PC-9 (cell line): ENCODE measurements at places on chromosomes 7 and 10. TPM values are rescaled to one million over a fixed set of nuclear protein-coding genes. Genes with fewer than 3 reads are reported as not detected.

HMX2 gene
- not detected in 2 replicates for total RNA-seq

PPP1R3A gene
- total RNA-seq = not detected in 2 replicates

HTR5A gene
- total RNA-seq = not detected in 2 replicates

ELN gene
- total RNA-seq = 0.11 TPM in 1 of 2 replicates, not detected in the other

FGFR2 gene
- total RNA-seq = not detected in 2 replicates

TEX47 gene
- total RNA-seq = not detected in 2 replicates

TMEM236 gene
- 0.20 and 0.24 TPM in 2 replicates for total RNA-seq

STAG3 gene
- total RNA-seq = 0.83 and 1.4 TPM in 2 replicates

ZNF33B gene
- total RNA-seq = 26.5 and 28.4 TPM in 2 replicates

ZNF487 gene
- 11.8 and 14.5 TPM in 2 replicates for total RNA-seq

SKIDA1 gene
- total RNA-seq = 0.65 and 1.1 TPM in 2 replicates

CCDC146 gene
- 11.6 and 15.9 TPM in 2 replicates for total RNA-seq

CPN1 gene
- total RNA-seq = not detected in 2 replicates

SLC18A3 gene
- not detected in 2 replicates for total RNA-seq
